Lower lobe of right lung (tissue), 2 donors: ENCODE measurements at places on chromosomes 12 and 14. TPM values are rescaled to one million over a fixed set of nuclear protein-coding genes. Genes with fewer than 3 reads are reported as not detected.

NGDN gene
- 33.3 TPM for total RNA-seq

LMO3 gene
- total RNA-seq, result 127 TPM

RESF1 gene
- 77.2 TPM for total RNA-seq

DNAJC22 gene
- total RNA-seq, result 0.18 TPM

TMEM233 gene
- 0.47 TPM for total RNA-seq

LAG3 gene
- total RNA-seq, result 2.1 TPM

RNASE3 gene
- total RNA-seq, result not detected

KRT8 gene
- 139 TPM for total RNA-seq

NOXRED1 gene
- 0.77 TPM for total RNA-seq

CYP27B1 gene
- total RNA-seq, result 1.1 TPM

KRT73 gene
- total RNA-seq, result not detected

AGAP2 gene
- total RNA-seq, result 5.7 TPM

MYO1H gene
- 0.30 TPM for total RNA-seq

SALL2 gene
- total RNA-seq, result 7.1 TPM

GALNT8 gene
- 0.77 TPM for total RNA-seq

RNASE2 gene
- 6.0 TPM for total RNA-seq

DNAI7 gene
- total RNA-seq, result 6.7 TPM

KRT74 gene
- not detected for total RNA-seq

GPRC5D gene
- not detected for total RNA-seq

ACSM4 gene
- not detected for total RNA-seq

MEG3 gene
- total RNA-seq, result 16.6 TPM

MFAP5 gene
- 50.2 TPM for total RNA-seq

A2ML1 gene
- not detected for total RNA-seq

SMCO2 gene
- 0.47 TPM for total RNA-seq
